Fibroblast of skin of abdomen (primary cell): ENCODE measurements at places on chromosomes 5 and 9.
A peak's percentile ranks its signal among the peaks of the same experiment; 100 is the strongest.

DNA sequence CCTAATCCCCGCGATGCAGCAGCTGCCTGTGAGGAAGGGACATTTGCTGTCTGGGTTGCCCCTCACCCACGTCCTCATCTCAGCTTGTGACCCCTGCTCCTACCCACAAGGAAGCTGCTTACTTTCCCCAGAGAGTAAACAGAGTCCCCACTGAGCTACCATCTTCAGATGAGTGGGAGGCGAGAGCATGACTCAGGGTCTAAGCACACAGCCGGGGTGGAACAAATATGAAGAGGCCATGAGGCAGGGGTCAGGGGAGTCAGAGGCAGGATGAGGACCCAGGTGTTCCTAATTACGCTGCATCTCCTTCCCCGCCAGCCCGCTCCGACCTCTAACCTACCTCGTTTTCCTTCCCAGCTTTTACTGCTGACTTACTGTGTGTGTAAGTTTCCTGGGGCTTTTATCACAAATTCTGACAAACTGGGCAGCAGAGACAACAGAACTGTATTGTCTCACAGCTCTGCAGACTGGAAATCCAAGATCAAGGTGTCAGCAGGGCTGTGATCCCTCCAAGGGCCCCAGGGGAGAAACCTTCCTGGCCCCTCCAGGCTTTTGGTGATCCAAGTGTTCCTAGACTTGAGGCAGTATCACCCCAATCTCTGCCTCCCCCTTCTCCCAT is 94.0 kb upstream of the DNAH5 start:
- DNase-seq: peak; percentile 89

DNA sequence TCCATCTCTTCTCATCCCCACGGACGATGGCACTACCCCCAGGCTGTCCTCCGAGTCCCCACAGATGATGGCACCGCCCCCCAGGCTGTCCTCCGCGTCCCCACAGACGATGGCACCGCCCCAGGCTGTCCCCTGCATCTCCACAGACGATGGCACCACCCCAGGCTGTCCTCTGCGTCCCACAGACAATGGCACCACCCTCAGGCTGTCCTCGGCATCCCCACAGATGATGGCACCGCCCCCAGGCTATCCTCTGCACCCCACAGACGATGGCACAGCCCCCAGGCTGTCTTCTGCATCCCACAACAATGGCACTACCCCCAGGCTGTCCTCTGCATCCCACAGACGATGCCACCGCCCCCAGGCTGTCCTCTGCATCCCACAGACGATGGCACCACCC is 57.4 kb upstream of the PTCH1 start:
- DNase-seq: no peak

GRCh38 chr9:30198463-30199309 is 2185.8 kb upstream of the ACO1 start:
- no peak for DNase-seq

GRCh38 chr5:93422652-93423280 is 158.3 kb downstream of the NR2F1-AS1 start:
- DNase-seq: no peak

DNA sequence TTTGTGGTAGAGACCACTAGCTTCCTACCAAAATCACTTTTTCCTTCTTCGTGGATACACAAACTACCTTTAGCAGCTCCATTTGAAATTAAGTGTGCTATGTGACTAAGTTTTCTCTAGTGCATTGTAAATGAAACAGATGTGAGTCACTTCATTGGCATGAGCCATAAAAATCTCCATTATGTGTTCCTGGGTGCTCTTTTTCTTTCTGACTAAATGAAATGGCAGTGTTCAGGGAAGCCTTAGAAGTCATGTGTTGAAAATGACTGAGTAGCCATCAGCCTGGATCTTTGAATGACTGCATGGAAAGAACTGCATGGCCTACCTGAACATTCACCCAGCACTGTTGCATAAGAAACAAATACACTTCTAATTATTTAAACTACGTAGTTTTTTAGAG is 107.9 kb downstream of the NDUFAF2 start:
- peak; percentile 90 for DNase-seq

DNA sequence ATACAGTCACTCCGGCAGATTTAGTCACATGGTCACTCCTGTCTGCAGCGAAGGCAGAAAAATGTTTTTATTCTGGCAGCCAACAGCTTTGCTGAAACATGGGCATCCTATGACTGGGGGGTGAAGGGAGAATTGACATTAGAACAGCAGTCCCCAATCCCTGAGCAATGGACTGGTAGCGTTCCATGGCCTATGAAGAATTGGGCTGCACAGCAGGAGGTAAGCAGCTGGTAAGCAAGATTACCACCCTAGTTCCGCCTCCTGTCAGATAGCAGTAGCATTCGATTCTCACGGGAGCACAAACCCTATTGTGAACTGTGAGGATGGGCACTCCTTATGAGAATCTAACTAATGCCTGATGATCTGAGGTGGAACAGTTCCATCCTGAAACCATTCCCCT is 93.1 kb upstream of the FTMT start:
- DNase-seq: no peak
